ENCODE measurements at places on chromosomes 5 and 9.

DNA sequence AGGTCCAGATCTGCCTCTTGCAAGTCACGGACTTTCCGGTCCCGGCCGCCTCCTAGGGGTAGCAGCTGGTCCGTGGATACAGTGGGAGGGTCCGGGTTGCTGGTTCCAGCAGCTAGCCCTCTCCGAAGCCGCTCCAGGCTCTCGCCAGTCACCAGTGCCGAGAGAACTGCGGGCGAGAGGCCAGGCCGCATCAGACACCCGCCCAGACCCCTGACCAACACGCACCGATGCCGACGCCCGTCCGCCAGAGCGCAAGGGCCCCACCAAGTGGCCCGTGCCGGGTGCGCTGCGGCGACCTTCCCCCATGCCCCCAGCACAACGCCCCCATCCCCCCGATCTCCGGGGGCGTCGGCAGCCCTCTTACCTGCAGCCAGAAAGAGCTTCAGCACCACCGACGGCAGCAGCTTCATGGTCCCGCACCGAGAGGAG, 470 bp downstream of the HBEGF start:
- peak overlapping the region; percentile 89 for H3K4me3 ChIP-seq
- H3K4me1 ChIP-seq = peaks cover 32% of the 10 kb centered on the region
- no peaks in the 10 kb centered on the region for H3K27me3 ChIP-seq
- 0 out of 2 replicates have a peak, but pooled peaks cover 2% of the 10 kb centered on the region for H3K36me3 ChIP-seq
- peak; percentile 66 for DNase-seq

GRCh38 chr9:113042884-113043657, 13.5 kb downstream of the ZFP37 start:
- peaks cover 67% of the 10 kb centered on the region for H3K36me3 ChIP-seq
- H3K4me1 ChIP-seq = no peaks in the 10 kb centered on the region
- no peak for DNase-seq
- H3K27ac ChIP-seq = no peak overlapping the region

DNA sequence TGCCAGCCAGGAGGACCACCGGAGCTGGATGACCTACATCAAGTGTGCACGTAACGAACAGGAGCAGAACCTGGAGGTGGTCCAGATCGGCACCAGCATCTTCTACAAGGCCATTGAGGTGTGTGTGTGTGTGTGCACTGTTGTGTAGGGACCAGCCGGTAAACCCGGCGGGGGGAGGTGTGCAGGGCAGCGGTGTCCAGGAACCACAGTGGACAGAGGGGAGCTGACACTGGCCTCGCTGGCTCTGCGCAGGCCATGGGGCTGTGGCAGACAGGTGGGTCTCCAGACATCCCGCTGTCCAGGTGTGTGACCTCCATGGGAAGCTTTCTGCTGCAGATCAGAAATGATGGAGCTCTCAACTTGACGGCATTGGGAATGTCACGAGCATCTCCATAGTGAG, 3.8 kb downstream of the PRDM12 start:
- H3K27me3 ChIP-seq = no peaks in the 10 kb centered on the region
- DNase-seq = no peak
- peaks cover 44% of the 10 kb centered on the region for H3K4me1 ChIP-seq
- H3K4me3 ChIP-seq = no peak overlapping the region
- peaks cover 64% of the 10 kb centered on the region for H3K36me3 ChIP-seq

GRCh38 chr5:35198686-35199085, 31.6 kb downstream of the PRLR start:
- peak; percentile 57 for DNase-seq
- H3K36me3 ChIP-seq = no peaks in the 10 kb centered on the region
- no peak overlapping the region for H3K27ac ChIP-seq
- no peaks in the 10 kb centered on the region for H3K27me3 ChIP-seq
- H3K4me1 ChIP-seq = peaks cover 28% of the 10 kb centered on the region

- DNase-seq = no peak
- no peak overlapping the region for H3K4me3 ChIP-seq
- no peaks in the 10 kb centered on the region for H3K36me3 ChIP-seq
Measured at GRCh38 chr5:54211912-54212311, 98.5 kb downstream of the ARL15 start.

DNA sequence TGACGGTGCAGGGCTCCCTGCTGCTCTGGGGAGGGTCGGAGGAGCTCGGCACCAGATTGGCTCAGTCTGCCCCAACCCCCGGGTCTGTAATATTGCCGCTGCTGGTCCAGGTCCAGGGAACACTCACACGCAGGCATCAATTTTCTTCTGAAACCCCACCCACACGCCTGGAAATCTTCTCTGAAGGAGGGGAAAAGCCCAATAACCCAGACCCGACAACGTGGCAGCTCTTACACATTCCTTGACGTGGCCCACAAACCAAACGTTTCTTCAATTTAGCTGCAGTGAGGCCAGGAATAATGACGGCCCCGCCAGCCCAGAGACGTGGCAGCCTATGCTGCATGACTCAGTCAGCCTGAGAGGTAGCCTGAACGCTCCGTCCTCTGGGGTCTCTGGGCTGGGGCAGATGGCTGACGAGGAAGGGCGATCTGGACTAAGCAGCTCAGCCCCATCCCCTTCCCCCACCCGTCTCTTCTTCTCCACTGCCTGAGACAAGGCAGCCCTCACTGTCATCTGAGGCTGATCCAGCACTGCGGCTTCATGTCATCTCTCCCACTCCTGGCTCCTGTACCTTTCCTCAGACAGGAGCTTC, 9.9 kb upstream of the SPARC start:
- peaks cover 50% of the 10 kb centered on the region for H3K4me1 ChIP-seq
- H3K4me3 ChIP-seq = peak overlapping the region; percentile 51
- DNase-seq = peak; percentile 73
- no peaks in the 10 kb centered on the region for H3K27me3 ChIP-seq
- H3K27ac ChIP-seq = peak overlapping the region; percentile 73

- H3K4me1 ChIP-seq = no peaks in the 10 kb centered on the region
- no peaks in the 10 kb centered on the region for H3K36me3 ChIP-seq
- H3K27ac ChIP-seq = no peak overlapping the region
- no peak overlapping the region for H3K4me3 ChIP-seq
- H3K27me3 ChIP-seq = peaks cover 3% of the 10 kb centered on the region
- no peak for DNase-seq
Measured at GRCh38 chr5:58708456-58708855, 125.6 kb downstream of the RAB3C start.

GRCh38 chr9:111661802-111662521, 557 bp downstream of the GNG10 start:
- peaks cover 6% of the 10 kb centered on the region for H3K4me1 ChIP-seq
- no peaks in the 10 kb centered on the region for H3K27me3 ChIP-seq
- peak; percentile 62 for DNase-seq
- H3K4me3 ChIP-seq = peak overlapping the region; percentile 88

GRCh38 chr9:16367605-16368231, 502.8 kb downstream of the BNC2 start:
- no peak overlapping the region for H3K4me3 ChIP-seq
- no peaks in the 10 kb centered on the region for H3K36me3 ChIP-seq
- no peak overlapping the region for H3K27ac ChIP-seq
- no peaks in the 10 kb centered on the region for H3K27me3 ChIP-seq

- no peak overlapping the region for H3K4me3 ChIP-seq
- peaks cover 8% of the 10 kb centered on the region for H3K4me1 ChIP-seq
Measured at GRCh38 chr5:40495237-40495635, 184.5 kb upstream of the PTGER4 start.

GRCh38 chr9:691825-692400, 149.6 kb upstream of the DMRT1 start:
- H3K36me3 ChIP-seq = no peaks in the 10 kb centered on the region
- DNase-seq = no peak
- H3K4me3 ChIP-seq = no peak overlapping the region
- peaks cover 30% of the 10 kb centered on the region for H3K4me1 ChIP-seq
- no peak overlapping the region for H3K27ac ChIP-seq

GRCh38 chr5:59366784-59367183, 526.7 kb downstream of the PDE4D start:
- H3K27me3 ChIP-seq = no peaks in the 10 kb centered on the region
- H3K4me1 ChIP-seq = no peaks in the 10 kb centered on the region
- no peak overlapping the region for H3K4me3 ChIP-seq
- no peak overlapping the region for H3K27ac ChIP-seq

DNA sequence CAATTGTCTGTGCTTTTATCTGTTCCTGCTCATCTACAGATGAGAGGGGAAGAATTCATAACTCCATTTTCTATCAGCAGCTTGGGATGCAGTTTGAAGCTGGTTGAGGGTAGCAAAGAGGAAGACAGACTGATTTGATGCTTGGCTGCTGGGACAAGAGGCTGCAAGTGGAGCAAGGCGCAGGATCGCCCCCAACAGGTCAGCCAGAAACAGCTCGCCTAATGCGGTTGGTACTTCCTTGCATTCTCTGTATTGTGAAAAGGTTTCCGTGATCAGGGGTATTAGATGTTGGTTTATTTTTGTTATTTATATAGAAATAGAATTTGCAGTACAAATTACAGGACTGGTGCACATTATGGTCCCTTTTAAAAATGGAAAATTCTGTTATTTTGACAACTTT, 40.6 kb downstream of the ZNF883 start:
- H3K36me3 ChIP-seq = no peaks in the 10 kb centered on the region
- peak; percentile 64 for DNase-seq
- no peak overlapping the region for H3K4me3 ChIP-seq
- H3K27me3 ChIP-seq = no peaks in the 10 kb centered on the region
- no peaks in the 10 kb centered on the region for H3K4me1 ChIP-seq

DNA sequence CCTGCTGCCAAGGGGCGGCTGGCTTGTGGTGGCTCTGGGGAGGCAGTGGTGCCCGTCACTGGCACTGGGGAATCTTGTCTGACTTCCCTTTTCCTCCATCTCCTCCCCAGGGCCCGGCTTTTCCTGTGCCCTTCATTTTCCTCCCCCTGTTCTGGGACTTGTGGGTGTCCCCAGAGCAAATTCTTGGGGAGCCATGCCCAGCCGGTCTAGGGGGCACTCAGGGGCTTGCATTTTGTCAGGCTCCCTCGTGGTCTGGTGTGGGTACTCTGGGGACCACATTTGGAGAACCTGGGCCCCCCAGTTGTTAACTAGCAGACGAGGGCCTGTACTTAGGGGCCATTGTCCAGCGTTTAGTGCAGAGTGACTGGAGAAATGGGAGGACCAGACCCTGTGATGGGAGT, 105.2 kb upstream of the IER5L start:
- no peak for DNase-seq
- no peak overlapping the region for H3K27ac ChIP-seq
- H3K36me3 ChIP-seq = no peaks in the 10 kb centered on the region
- no peaks in the 10 kb centered on the region for H3K4me1 ChIP-seq

- H3K27ac ChIP-seq = no peak overlapping the region
- H3K36me3 ChIP-seq = no peaks in the 10 kb centered on the region
- H3K4me3 ChIP-seq = no peak overlapping the region
- no peaks in the 10 kb centered on the region for H3K27me3 ChIP-seq
Measured at GRCh38 chr9:124452326-124452725, 2.1 kb downstream of the ADGRD2 start.

- H3K4me1 ChIP-seq = no peaks in the 10 kb centered on the region
- no peak for DNase-seq
- no peak overlapping the region for H3K27ac ChIP-seq
Measured at GRCh38 chr5:18526792-18527405, 892.6 kb downstream of the TAF11L14 start.
